COR-L47 (cell line): ENCODE measurements at places on chromosomes 2 and 18.

DNA sequence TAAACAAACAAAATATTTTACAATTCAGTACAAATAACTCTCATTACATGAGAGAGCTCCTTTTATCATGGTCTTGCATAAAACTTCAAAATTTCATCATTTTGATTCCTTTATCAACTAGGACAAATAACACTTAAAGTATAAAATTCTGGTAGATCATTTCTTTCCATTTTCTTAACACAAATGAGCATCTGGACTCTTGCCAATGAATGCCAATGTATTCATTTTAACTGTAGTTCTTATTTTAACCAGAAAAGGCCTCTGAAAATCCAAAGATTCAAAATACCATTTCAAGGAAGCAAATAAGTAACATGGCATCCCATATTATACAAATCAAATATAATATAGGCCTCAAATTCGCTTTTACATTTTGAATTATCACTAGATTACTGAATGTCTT, 13.8 kb upstream of the POU3F3 start:
- no peak for DNase-seq

GRCh38 chr2:46390036-46390435, 89.3 kb upstream of the TMEM247 start:
- DNase-seq: no peak

DNA sequence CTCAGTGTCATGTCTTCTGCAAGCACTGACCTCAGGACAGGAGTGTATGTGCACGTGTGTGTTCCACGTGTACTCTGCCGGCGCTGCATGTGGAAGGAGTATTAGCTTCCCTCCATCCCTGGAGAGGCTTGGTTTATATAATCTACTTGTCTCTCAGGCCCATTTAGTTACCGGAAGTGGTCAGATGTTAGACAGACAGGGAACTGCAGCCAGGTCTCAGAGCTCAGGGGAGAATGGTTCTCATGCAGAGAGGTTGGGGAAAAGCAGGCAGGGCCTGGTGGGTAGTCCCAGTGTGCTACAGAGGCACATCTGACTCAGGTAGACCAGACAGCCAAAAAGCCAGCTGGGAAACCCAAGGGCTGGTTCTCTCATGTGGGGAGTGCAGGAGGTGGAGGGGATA, 167.9 kb downstream of the CTIF start:
- no peak for DNase-seq

DNA sequence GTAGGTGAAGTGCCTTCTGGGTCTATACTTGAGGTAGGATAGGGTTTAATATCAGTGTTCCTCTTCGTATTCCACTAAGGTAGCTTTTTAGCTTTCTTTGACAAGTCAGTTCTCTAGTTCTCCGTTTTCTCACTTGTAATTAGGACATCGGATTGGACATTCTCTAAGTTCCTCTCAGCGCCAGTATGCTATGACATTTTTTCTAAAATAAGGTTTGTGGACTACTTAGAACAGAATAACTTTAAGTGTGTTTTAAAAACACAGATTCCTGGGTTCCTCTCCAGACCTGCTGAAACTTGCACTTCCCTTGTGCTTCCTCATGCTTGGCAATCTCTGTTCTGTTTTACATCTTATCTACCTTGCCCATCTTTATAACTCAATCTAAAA, 69.3 kb upstream of the YWHAQ start:
- no peak for DNase-seq

- DNase-seq: no peak
These were observed 65.9 kb downstream of the KCNF1 start for GRCh38 chr2:10977621-10978020.

DNA sequence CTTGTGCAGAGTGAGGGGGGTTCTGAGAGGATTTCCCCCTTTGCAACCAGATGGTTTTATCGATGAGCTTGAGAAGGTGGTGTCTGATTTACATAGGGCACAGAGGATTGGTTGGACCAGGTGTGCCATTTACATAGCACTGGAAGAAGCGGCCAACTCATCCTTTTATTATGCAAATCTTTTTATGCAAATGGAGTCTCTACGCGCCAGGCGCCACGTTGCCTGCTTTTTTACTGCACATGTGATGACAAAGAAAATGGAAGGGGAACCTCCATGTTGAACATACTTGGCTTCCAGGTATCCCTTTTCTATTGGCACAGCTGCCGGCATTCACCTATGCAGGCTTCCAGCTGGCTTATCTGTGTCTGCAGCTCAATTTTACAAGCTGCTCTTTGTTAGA, 18.4 kb upstream of the TXNL4A start:
- DNase-seq: no peak

GRCh38 chr18:35178260-35178659, 62.6 kb upstream of the ZNF397 start:
- no peak for DNase-seq

DNA sequence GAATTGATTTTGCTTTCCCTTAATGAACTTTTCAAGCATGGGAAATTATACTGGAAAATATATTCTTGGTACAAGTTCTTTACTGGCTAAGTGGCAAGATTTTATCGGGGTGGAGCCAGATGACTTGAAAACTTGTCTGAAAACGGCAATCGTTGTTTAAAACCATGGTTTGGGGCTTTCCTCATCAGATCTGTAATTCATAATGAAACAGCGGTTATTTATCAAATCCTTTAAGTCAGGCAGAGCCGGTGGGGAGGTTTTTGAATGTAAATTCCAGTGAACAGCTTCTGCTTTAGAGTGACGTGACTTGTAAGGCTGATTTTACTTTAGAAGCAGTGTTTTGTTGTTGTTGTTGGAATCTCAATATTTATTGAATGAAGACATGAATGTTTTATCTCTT, 2.6 kb downstream of the SEC11C start:
- no peak for DNase-seq

- no peak for DNase-seq
These were observed 6.6 kb downstream of the DSG3 start for GRCh38 chr18:31454066-31454708.
